ENCODE measurements at places on chromosomes 2 and 18.

DNA sequence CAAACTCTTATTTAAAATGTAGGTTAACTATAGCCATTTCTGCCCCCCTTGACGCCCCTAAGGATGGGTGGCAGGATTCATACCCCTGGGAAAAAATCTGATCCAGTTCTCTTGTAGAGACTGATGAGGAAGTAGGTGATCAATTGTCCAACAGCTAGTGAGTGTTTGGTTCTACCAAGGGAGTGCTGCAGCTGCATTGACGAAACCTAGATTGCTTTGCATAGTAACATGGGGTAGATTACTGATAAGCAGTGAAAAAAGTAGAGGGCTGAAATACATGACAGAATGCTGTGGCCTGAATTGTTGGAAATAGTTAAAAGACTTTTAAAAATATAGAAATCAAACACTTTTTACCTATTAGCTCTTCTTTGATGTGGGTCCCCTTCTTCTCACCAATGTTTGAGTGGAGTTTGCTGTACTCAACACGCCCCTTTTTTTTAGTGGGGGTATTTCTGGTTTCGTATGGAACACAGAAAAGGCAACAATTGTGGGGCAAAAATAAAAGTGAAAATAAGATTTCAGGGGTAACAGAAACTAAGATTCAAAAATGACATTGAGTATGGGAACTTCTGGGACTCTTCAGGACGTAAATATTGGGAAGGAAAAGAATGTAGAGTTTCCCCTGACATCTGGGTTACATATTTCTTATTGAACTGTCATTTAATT, 66.2 kb downstream of the MAIP1 start:
- no peak for DNase-seq

DNA sequence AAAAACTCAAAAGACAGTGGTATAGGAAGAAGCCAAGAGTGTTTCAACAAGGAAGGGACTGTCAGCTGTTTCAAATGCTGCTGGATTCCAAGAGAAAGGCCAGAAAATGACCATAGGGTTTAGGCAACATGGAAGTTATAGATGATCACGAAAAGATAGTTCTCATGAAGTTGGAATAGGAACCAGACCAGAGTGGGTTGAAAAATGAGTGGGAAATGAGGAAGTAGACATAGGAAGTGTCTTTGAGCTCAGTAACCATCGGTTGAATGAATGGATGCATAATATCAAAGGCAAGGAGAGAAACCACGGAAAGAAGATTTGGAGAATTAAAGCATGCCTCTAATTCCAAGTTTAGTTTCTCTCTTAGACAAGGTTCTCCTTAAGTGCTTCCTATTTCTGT, 1.3 kb downstream of the NCAPH start:
- DNase-seq, result no peak

- no peak for DNase-seq
These were observed 27.6 kb upstream of the KYNU start for GRCh38 chr2:142849820-142850219.

- peak; percentile 48 for DNase-seq
These were observed 669 bp downstream of the MARCHF7 start for GRCh38 chr2:159712929-159713420.

DNA sequence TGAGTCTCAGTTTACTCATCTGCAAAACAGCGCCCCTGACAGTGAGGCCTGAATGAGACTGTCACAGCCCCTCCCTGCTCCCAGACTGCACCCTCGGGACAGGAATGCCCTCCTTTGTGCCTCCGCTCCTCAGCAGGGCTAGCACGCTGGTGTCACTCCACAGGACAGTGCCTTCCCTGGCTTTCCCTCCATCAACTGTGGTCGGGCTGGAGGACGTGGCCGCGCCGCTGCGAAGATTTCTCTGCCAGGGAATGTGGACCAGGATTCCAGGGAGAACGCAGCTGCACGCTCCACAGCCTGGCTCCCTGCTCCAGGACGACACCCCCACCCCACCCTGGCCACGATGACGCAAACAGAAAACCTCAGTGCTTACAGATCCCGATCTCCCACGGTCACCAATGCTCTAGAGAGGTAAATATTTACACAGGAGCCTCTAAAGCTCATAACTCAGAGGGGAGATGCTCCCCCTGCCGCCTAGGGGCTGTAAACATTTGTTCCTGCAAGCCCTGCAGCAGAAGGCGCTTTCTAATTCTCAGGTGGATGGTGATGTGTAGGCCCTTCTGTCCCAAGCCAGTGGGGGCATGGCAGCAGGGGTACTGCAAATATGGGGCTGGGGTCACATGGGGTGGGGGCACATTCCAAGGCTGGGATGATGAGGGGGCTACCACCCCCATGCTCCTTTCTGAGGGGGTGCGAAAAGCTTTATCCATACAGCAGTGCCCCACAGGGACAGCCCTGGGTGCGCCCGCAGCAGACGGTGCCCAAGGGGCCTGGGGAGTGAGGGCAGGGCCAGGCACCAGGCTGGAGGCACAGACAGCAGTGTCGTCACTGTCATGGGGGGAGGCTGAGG, 12.4 kb downstream of the HS6ST1 start:
- peak; percentile 87 for DNase-seq

GRCh38 chr2:186641132-186641806, 51.4 kb downstream of the ITGAV start:
- DNase-seq, result no peak

GRCh38 chr2:230319211-230319862, 7.7 kb upstream of the SP140L start:
- DNase-seq, result no peak

- peak; percentile 60 for DNase-seq
These were observed 95.4 kb upstream of the FZD7 start for GRCh38 chr2:201938156-201938775.

- DNase-seq, result peak; percentile 87
These were observed 3.8 kb downstream of the PROM2 start for GRCh38 chr2:95278051-95278471.

DNA sequence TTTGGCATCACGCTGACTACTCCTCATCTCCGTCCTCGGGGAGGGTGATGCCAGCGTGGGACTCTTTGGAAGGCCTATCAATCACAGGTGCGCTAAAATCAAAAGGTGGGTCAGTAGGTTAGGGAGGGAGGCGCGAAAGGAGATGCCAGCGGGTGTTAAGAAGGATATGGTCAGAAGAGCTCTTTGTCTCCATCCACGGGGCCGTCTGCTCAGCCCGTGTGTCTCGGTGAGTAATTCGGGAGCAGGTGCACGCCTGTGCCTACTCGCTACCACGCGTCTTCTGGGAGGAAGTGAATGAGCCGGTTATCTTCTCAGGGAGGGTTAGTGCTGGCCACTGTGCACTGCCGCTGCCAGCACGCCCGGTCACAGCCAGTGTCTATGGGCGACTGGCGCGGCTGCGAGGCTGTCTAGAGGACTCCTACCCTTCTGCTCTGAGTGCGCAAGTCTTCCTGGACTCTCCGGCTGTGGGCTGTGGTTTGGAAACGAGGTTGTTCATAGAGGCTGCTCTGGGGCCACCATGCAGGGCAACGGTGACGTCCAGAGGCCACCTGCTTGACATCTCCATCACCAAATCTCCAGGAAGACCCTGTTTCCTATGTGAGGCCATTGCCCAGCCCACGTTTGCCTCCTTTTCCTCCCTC, 153.4 kb downstream of the MBP start:
- DNase-seq, result no peak

DNA sequence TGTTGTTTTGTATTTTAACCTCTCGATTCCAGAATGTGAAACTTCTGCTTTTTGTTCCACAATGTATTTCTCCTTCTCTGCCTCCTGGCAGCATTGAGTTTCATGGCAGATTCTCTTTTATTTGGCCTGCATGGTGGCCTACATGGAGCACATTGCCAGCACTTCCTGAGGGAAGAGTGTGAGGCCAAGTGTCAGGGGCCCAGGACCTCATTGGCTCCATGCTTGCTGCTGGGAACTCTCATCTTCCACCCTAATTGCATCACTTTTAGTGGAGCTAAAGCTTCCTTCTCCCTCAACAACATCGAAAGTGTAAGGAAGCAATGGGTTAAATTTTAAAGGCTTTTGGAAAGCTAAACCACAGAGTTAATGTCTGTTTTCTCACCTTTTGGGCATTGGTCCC, 9.5 kb downstream of the TRIB2 start:
- no peak for DNase-seq

DNA sequence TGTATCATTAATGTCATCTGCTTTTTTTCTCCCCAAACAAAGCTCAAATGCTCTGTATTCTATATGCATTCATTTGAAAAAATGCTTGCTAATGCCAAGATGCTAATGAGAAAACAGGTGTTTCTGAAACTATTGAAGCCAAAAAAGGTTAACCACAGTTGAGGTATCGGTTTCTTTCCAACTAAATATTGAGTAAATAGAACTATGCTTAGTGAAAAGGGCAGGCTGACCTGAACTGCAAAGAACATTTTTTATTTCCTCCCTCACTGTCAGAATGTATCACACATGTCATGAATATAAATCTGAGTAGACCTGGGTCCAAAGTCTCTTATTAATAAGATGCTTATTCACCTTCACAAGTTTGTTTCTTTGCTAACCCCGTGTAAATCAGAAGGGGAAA, 866.6 kb downstream of the CPS1 start:
- DNase-seq, result no peak

GRCh38 chr2:221515864-221516263, 56.2 kb downstream of the EPHA4 start:
- DNase-seq, result no peak

DNA sequence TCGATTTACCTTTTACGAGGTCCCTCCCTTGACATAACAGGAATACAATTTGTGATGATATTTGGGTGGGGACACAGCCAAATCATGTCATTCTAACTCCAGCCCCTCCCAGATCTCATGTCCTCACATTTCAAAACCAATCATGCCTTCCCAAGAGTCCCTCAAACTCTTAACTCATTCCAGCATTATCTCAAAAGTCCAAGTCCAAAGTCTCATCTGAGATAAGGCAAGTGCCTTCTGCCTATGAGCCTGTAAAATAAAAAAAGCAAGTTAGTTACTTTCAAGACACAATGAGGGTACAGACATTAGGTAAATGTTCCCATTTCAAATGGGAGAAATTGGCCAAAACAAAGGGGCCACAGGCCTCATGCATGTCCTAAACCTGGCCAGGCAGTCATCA, 381.1 kb downstream of the PIK3C3 start:
- no peak for DNase-seq

- DNase-seq, result no peak
These were observed 18.5 kb downstream of the LDLRAD4 start for GRCh38 chr18:13237073-13237472.

DNA sequence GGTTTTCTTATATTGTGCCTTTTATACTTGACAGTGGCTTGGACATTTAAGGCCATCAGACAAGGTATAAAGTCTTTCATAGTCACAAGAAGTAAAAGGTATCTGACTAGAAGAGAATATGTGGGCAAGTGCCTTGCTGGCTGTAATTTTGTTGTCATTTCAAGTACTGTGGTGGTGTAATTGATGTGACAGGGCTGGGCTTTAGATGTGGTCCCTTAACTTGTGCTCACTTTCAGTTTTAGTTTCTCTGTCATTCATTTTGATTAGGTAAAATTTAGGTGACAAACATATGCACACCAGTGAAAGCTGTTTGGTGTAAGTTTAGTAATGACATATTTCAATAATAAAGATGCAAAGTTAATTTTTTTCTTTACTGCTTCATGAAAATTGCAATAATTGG, 31.2 kb upstream of the TBR1 start:
- no peak for DNase-seq

GRCh38 chr2:113851640-113852039, 38.2 kb upstream of the ACTR3 start:
- DNase-seq, result no peak

DNA sequence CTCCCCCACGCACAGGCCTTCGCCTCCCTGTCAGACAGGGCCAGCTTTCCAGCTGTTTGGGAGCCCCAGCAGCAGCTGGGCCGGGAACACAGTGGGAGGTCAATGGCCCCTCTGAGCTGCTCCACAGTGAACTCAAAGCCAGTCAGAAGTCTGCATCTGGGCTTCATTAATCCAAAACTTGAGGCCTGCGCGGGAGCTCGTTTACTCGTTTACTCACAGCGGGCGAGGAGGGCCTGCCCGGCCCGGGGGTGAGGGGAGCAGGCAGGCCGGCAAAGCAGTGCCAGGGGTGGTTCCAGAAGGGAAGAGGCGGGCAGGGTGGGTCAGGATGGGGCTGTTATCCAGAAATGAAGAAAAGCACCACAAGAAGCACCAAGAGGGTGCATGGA, 36.8 kb upstream of the SEMA4C start:
- DNase-seq, result peak; percentile 68

- DNase-seq, result no peak
These were observed 182.8 kb upstream of the MEIS1 start for GRCh38 chr2:66252109-66252508.

GRCh38 chr2:55112229-55113031, 62.2 kb upstream of the RTN4 start:
- DNase-seq, result peak; percentile 76

DNA sequence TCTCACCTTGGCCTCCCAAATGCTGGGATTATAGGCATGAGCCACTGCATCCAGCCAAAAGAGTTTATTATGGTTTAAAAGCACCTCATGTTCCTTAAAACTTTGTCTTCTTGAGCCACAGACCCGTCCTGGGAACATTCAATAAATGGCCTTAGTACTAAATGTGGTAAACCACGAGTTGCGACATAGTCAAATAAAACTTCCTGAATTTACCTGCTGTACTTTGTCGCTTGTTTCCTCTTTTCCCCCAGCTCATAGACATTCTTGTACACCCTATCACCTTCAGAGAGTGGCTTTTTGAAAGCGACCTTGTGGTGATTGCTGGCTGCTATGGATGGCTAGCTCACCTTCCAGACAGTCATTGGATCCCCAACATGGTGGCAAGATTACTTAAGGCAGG, 310.4 kb downstream of the LRRTM1 start:
- no peak for DNase-seq

DNA sequence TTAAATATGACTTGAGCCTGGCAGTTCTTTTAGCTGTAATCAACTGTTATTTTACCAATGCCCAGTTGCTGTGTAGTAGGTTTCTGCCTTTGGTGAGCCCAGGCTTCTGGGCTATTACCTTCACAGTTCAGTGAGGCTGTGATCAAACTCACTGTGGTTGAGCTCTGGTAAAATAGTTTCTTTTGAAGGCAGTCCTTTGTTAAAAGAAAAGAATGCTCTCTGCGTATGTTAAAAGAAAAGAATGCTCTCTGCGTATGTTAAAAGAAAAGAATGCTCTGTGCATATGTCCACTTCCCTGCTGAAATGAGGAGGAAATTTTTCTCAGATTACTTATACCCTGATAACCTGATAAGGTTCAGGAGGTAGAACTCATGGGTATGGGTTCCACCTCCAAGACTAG, 244.3 kb downstream of the RNF144A start:
- DNase-seq, result no peak

GRCh38 chr18:63451799-63452660, 24.7 kb upstream of the SERPINB5 start:
- DNase-seq, result no peak

GRCh38 chr2:187435756-187436155, 12.3 kb downstream of the CALCRL start:
- DNase-seq, result no peak

GRCh38 chr2:102321941-102322719, 10.8 kb downstream of the IL1RL1 start:
- DNase-seq, result no peak

GRCh38 chr18:11392292-11392691, 217.1 kb upstream of the SLC35G4 start:
- no peak for DNase-seq

DNA sequence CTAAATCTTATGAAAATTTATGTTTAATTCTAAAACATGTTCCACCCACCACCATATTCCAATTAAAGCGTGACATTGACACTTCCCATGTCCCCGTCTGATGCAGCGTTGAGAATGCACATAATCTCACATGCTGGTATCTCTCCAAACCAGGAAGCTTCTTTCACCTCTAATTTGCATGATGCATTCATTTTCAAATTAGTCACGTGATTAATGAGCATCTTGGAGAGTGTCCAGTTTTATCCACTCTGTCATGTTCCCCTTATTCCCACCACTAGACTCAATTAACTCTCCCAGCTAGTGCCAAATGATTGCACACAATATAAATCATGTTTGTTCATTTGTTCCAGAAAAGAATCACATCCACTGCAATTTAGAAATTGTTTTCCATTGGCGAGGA, 105.8 kb downstream of the RIT2 start:
- no peak for DNase-seq
